ENCODE measurements at places on chromosomes 16 and 17.

DNA sequence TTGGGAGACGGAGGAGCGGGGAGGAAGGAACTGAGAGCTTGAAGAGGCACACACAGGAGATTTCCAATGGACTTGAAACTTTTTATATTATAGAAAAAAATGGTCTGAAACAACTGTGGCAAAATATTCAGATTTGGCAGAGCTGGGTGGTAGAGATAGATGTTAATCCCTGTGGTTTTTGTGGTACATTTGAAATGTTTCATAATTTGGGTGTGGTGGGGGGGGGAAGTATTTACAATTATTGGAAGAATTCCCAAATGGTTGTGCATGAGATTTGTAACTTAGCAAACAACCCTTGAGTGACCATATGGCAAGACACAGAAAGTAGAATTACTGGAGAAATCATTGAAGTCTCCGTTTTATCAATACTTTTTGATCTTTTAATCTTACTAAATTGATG lies 588.8 kb upstream of the PSMD7 start:
- no peak for DNase-seq

DNA sequence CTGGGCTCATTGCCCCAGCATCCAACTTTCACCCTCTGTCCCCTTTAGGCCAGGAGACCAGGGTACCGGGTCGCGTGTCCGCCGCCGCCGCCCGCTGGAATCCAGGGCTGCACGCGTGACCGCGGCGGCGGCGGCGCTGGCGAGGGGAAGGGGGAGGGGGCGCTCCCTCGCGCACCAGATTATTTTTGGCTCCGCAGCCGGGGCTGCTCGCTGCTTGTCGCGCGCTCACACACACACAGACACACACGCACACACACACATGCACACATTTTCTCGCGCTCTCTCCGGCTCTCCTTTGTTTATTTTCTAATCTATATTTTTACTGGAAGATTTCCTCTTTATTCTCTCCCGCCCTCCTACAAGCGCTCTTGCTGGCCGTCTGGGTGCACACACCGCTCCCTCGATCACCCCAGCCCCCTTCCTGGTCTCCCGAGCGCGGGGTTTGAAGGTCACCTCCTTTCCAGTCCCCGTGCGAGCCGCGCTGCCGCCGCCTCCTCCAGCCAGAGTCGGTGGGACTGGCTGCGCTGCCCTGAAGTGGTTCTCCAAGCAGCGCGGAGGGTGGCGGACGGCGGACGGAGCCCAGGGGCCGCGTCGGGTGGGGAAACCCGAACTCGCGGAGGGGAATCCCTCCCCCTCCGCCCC lies 921.4 kb upstream of the EEF2KMT start:
- DNase-seq, result no peak

DNA sequence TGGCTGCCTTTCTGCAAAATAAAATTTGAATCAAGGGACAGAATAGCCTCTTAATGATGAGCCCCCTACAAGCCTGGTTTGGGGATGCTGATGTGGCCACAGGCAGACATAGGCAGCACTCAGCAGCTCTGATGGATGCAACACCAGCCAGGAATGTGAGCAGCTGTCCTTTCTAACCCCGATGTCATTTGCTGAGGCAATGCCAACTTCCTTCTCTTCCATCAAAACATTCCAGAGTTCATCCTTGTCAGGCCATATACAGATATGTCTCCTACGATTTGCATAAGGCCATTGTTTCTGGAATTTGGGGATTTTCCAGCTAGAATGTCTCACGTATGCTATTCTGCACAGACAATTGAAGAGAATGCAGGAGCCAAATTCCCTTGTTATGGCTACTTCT lies 52.1 kb upstream of the MYOCD start:
- no peak for DNase-seq

- DNase-seq, result no peak
Measured at GRCh38 chr16:57623251-57624043, 5.0 kb upstream of the ADGRG1 start.

DNA sequence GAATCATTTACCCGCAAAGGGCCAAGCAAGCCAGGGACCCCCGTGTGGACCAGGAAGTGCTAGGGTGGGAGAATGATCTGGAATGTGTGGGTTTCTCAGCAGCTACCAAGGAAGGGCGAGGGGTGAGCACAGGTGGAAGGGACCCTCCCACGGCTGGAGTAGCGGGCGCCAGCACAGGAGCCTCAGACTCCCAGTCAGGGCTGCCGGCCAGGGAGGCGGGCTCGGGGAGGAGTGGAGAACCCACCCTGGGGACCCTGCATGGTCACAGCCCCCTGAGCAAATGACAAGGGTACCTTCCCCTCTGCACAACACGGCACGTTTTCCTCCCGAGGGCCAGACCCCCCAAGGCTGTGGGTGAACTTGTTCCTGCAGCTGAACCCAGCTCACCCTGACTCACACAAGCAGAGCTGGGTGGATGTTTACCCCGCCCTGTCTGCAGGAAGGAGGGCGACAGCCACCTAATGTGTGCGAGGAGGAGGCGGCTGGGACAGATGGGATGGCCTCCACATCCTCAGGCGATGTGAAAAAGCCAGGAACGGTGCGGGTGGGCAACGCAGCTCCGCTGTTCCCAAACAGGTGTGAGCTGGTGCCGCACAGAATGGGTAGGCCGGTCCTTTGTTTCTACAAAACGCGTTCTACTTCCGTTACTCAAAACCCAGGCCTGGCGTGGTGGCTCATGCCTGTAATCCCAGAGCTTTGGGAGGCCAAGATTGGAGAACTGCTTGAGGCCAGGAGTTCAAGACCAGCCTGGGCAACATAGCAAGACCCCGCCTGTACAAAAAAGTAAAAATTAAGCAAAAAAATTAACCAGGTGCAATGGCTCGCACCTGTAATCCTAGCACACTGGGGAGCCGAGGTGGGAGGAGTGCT lies 6.2 kb downstream of the ECI1 start:
- no peak for DNase-seq

- no peak for DNase-seq
Measured at GRCh38 chr16:58649707-58650106, 20.1 kb upstream of the CNOT1 start.

DNA sequence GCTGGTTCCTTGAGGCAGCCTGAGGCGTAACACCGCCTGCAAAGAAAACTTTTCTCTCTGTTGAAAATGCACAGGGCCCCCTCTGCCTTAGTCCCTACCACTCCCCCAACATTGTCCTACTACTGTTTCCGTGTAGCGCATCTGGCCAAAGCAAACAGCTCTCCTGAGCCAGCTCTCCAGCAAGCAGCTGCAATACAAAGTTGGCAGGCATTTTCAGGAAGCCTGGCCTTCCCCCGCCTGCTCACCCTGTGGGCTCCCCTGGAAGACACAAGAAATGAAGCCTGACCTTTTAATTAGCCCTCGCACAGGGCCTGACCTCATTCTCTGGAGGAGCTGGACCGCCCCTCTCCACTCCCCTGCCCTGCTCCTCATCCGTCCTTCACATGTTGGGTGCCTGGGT lies 66.7 kb downstream of the SOX9 start:
- DNase-seq, result no peak

- DNase-seq, result no peak
Measured at GRCh38 chr16:25643633-25644032, 48.1 kb upstream of the HS3ST4 start.

DNA sequence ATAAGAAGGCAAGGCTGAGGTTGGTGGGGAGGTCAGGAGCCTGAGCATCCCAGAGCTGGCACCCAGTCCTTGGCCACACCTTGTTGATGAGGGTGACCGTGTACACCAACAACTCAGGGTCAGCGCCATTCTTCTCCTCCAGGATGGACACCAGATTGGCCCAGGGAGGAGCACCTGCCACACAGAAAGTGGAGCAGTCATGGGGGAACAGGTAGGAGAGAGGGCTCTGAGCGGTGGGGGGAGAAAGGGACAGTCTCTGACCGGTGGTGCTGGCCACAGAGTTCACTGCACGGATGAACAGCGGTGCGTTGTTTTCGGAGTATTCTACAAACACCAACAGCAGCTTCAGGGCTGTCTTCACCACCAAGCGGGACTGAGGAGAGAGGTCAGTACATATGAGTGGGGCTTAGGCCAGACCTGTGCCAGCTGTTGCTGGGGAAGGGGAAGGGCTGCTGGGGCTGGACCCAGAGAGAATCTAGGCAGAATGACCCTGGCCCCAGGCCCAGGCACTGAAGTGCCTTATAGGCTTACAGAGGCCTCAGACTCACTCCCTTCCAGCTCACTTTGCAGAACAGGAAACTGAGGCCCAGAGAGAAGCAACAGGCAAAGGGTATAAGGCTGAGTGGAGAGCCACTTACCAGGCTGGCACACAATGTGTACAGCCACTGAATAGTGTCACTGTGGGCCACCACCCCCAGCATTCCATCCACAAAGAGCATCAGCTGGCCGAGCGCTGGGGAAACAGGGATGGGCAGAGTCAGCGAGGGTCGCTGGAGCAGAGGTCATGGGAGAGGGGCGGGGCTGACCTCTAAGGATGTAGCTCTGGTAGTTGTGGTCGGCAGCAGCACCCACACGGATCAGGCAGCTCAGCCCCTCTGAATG lies 9.6 kb downstream of the FHOD1 start:
- no peak for DNase-seq

DNA sequence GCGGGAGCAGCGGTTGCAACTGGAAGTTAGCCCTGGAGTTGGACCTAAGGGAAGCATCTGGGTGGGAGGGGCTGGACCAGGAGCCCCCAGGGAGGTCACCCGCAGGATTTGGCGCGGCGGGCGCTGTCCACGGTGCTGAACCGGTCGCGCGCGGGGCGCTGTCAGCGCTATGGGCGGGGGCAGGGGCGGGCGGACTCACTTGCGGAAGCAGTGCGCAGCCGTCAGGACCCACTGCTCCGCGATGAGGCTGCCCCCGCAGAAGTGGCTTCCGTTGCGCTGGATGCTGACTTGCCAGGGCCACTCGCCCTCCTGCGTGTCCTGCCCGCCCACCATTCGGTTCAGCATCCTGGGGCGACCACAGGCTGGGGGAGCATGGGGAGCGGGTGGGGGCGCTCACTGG lies 4.5 kb downstream of the PRSS27 start:
- DNase-seq, result peak; percentile 93

- peak; percentile 90 for DNase-seq
Measured at GRCh38 chr16:57600048-57600835, 28.2 kb upstream of the ADGRG1 start.

GRCh38 chr17:81333616-81334368 lies 38.7 kb upstream of the SLC38A10 start:
- no peak for DNase-seq

DNA sequence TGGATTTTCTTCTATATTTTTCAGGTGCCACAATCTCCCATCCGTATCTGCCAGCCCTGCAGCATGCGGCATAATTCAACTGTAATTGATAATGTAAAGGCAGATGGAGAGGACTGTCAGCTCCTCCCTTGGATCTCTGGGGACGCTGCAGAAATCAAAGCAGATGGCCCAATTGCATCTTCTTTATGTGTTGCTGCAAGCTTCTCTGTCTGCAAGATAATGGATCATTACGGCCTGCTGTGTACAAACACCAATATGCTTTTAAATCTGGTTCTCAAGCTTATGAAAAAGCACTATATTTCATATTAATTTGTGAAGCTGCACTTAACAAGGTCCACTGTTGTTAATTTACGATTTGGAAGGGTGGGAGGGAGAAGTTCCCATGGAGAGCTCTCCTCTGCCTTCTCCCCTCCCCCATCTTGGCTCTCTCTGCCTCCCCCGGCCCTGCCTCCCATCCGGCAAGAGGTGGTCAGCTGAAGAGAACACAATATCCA lies 607.5 kb downstream of the TOX3 start:
- no peak for DNase-seq

GRCh38 chr16:58656899-58657298 lies 27.3 kb upstream of the CNOT1 start:
- no peak for DNase-seq

DNA sequence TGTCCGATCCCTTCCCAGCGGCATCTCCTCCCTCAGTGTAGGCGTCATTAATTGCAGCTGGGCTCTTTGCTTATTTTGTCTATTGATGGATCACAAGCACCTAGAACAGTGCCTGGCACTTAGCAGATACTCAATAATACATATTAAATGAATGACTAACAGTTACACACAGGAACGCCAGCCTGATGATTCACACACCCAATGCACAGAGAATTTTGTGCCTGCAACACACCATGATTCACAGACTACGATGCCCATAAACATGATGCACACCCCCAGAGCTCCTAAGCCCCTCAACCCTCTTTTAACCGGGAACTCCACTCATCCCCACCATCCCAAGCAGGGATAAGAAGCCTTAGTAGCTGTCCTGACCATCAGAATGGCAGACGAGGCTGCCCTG lies 66.6 kb upstream of the TMEM97 start:
- DNase-seq, result no peak

DNA sequence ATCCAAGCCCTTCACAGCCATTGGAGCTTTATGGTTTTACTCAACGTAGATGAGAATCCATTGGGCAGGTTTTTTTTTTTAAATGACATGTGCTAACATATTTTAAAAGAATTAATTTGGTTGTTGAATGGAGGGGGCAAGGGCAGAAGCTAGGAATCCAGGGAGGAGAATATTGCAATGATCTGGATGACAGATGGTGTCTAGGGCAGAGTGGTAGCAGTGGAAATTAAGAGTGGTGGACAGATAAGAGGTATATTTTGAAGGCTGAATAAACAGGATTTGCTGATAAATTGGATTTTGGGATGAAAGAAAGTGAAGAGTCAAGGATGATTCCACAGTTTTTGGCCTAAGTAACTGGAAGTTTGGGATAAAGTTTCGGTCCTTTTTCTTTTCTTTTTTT lies 54.8 kb upstream of the DHX40 start:
- no peak for DNase-seq

DNA sequence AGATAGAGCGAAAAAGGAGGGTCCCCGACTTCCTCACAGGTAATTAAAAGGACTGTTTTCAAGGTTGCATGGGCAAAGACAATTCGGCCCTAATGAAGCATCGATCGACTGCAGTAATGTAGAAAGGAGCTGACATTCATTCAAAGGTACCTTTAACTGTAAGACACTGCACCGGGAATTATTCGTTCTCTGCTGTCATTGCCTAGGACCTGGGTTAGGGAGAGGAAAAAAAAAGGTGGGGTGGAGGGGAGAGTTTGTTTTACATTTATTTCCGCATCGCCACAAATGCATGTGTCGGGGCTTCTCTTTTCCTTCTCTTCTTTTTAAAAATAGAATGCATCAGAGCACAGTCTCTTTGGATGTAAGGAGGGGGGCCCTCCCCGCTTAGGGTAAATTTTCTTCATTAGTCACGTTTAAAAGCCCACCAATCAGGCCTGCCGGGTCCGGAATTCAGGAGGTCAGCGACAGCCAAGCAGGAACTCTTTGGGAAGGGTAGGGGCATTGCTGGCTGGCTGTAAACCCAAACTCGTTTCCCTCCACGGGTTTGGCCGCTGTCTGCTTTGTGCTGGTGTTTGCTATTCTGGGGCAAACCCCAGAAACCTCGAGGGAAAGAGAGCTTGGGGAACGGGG lies 496.2 kb upstream of the ZFHX3 start:
- no peak for DNase-seq

- DNase-seq, result no peak
Measured at GRCh38 chr16:25875956-25876598, 184.3 kb downstream of the HS3ST4 start.

GRCh38 chr17:81666092-81666341 lies 388 bp downstream of the OXLD1 start:
- DNase-seq, result no peak

GRCh38 chr17:75386430-75386829 lies 19.0 kb downstream of the GRB2 start:
- DNase-seq, result no peak

Measured in mesenteric fat pad (tissue), 1 donor.